ENCODE measurements at places on chromosomes 7 and 10.

- no peak for DNase-seq
Observed at GRCh38 chr10:118148247-118148646, 101.5 kb upstream of the RAB11FIP2 start.

DNA sequence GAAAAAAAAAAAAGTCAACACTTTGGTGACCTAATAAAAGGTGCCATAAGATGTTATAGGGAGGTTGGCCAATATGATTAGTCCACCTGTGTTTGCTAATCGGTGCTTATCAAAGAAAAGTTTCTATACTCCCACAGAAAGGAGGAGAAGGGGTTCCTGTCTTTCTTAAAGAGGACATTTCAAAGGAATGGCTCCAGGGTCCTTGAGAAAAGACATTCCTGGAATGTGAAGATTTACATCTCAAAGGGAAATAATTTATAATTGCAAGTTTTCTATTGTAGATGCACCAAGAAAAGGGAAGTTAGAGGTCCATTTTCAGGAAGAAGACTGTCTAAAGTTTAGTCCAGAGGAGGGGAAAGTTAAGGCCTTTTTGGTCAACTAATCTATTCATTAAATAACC lies 715.3 kb downstream of the NXPH1 start:
- DNase-seq, result no peak

DNA sequence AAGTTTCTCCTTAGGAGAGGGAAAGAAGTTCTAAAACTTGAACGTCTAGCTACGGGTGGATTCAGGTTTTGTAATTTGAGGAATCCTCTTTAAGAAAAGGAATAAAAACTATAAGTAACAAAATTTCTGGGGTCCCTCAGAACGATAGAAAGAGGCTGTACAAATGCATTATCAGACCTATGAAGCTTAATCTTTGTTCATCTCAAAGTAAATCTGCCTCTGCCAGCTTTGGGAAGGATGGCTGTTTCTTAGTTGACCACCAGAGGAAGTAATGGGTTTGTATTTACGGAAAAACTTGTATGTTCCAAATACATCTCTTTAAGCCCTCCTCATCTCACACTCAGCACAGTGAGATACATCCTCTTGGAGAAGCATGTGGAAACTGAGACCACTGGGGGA lies 864 bp downstream of the PSTK start:
- DNase-seq, result no peak

- DNase-seq, result no peak
Observed at GRCh38 chr7:107203607-107204006, 34.8 kb downstream of the HBP1 start.

- DNase-seq, result no peak
Observed at GRCh38 chr7:130899638-130900401, 165.8 kb upstream of the KLF14 start.

DNA sequence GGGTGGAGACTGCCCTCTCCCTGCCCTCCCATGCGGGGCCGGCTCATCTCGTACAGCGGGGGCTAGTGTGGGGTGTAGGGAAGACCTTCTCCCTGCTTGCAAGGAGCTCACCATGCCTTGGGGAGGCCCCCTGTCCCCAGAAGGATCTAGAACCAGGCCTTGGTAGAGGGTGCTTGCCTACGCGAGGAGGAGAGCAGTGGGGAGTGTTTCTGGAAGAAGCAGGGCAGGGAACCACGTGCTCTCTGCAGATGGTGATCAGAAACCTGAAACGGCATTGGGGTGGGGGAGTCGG lies 2.7 kb downstream of the MAFK start:
- DNase-seq, result no peak

GRCh38 chr10:57142925-57143576 lies 782.0 kb upstream of the ZWINT start:
- DNase-seq, result no peak

- DNase-seq, result no peak
Observed at GRCh38 chr10:52759154-52759553, 13.4 kb downstream of the MBL2 start.

DNA sequence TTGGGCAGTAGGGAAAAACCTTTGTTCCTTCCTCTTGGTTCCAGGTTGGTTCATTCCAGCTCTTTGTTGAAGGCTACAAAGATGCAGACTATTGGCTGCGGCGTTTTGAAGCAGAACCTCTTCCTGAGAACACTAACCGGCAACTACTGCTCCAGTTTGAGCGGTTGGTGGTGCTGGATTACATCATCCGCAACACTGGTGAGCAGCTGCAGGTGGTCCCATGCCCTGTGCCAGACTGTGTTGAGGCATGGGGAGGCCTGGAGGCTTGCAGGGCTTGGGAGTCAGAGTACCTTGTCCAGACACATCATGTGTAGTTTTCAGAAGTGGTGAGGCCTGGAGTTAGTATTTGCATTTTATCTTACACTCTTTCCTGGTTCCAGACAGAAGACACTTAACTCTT lies 16.3 kb downstream of the PI4K2A start:
- no peak for DNase-seq

GRCh38 chr10:34644224-34644623 lies 170.9 kb downstream of the PARD3 start:
- DNase-seq, result no peak

- no peak for DNase-seq
Observed at GRCh38 chr10:116913695-116914094, 64.4 kb downstream of the ENO4 start.

- no peak for DNase-seq
Observed at GRCh38 chr10:113683300-113683699, 3.6 kb downstream of the CASP7 start.

DNA sequence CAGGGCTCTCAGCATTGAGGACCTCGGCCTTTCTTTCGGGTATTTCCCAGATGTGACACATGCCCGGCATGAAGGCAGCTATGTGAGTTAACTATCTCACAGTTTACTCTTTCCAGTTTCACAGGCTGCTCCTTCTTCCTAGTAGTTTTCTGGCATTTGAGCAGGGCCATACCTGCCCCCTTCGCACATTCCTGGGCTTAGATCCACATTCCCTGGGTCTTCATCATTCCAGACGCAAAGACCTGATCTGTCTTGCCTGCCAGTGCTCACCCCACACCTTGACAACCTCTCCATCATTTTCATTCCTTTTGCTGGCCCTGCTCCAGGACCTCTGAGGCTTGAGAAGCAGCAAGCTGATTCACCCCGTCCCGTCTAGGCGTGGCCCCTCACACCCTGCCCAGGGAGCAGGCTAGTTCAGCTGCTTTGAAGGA lies 227.5 kb downstream of the WDR11 start:
- DNase-seq, result no peak

- no peak for DNase-seq
Observed at GRCh38 chr10:46232666-46233065, 54.1 kb upstream of the ANTXRL start.

DNA sequence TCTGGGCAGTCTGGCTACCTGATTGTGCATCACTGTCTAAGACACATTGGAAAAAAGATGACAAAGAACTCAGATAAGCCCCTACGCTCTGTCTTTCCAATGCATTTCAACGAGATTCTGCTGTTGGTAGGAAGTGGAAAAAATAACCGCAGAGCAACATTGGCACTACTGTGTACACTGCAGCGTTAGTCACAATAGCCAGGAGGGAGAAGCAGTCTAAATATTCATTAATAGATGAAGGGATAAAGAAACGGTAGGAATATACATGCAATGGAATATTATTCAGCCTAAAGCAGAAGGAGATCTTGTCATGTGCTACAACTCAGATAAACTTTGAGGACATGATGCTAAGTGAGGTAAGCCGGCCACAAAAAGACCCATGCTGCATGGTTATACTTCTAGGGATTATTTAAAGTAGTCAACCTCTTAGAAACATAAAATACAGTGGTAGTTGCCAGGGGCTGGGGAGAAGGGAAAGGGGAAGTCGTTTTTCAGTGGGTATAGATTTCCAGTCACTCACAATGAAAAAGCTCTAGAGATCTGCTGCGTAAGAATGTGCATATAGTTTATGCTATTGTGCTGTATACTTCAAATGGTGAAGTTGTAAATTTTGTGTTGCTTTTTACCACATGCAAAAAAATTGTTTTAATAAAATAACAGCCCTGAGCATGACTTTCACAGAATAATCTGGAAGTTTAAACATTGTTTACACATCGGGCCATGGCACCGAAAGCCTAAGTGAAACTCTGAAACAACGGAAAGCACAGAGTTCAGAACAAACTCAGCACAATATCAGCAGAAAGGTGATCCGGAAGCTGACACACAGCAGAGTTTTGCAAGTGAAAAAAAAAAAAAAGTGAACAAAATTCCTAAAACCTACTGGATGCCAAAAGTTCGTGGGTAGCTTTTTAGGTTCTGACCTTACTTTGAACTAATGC lies 40.1 kb downstream of the ELMO1 start:
- no peak for DNase-seq

- no peak for DNase-seq
Observed at GRCh38 chr10:125025341-125025740, 83.4 kb downstream of the ZRANB1 start.

DNA sequence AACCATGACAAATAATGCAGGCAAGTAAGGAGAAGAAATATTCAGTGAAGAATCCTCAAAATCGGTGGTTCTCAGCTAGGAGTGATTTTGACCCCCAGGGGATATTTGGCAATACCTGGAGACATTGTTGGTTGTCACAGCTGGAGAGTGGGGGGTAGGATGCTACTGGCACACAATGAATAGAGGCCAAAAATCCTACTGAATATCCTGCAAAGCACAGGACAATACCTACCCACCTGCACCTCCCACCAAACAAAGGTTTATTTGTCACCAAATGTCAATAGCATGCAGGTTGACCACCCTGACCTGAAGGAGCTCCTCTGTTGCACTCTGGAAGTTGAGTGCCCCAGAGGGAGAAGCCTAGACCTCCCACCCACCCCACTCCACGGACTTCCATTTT lies 1028.6 kb downstream of the CNTNAP2 start:
- DNase-seq, result no peak

DNA sequence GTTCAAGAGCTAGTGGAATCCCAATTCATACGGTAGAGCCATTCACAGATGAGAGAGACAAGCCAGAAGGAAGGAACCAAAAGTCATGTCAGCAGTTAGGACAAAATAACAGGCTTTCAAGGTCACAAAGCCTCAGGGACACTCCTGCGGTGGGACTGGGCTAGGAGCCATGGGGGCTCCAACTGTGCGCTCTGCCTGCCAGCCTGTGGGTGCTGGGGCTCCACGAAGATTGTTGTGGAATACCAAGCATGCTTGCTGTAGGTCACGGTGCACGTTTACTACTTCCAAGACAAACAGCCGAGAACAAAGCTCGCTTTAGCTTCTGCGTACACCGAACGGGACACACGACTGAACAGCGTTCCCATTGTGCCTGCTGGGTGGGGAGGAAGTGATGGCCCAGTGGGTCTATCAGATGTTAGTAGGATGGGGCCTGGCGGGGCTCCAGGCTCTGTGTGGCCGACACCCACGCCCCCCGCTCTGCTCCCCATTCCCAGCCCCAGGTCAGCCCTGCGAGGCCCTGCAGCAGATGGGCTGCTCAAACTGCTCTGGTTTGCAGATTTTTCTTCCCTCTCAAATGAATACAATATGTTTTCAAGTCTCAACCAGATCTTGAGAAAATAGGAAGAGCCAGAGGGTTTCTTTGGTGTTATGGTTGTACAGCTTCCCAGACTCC lies 158.9 kb downstream of the EGFR start:
- DNase-seq, result no peak

GRCh38 chr7:131039836-131040235 lies 287.8 kb upstream of the MKLN1 start:
- no peak for DNase-seq

DNA sequence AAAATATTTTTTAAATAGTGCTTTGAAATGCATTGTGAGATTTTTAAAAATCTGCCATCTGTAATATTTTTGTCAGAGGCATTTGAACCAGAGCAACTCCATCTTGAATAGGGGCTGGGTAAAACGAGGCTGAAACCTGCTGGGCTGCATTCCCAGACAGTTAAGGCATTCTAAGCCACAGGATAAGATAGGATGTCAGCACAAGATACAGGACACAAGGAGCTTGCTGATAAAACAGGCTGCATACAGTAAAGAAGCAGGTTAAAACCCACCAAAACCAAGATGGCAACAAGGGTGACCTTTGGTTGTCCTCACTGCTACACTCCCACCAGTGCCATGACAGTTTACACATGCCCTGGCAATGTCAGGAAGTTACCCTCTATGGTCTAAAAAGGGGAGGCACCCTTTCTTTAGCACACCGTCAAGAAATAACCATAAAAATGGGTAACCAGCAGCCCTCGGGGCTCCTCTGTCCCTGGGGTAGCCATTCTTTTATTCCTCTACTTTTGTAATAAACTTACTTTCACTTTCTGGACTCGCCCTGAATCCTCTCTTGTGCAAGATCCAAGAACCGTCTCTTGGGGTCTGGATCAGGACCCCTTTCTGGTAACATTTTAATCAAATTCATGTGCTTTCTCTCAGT lies 273.7 kb downstream of the SEMA3D start:
- DNase-seq, result no peak

GRCh38 chr7:50304129-50304910 lies at the start of gene IKZF1:
TSS of gene IKZF1 (plus strand) at chr7:50304716. CDS start at chr7:50319062, 14,346 bp downstream.
- DNase-seq, result no peak

GRCh38 chr10:18438361-18439126 lies 212.8 kb downstream of the NSUN6 start:
- no peak for DNase-seq

GRCh38 chr10:72355214-72355555 lies 466 bp upstream of the DNAJB12 start:
- no peak for DNase-seq

- DNase-seq, result no peak
Observed at GRCh38 chr7:83873459-83873858, 224.5 kb upstream of the SEMA3E start.

DNA sequence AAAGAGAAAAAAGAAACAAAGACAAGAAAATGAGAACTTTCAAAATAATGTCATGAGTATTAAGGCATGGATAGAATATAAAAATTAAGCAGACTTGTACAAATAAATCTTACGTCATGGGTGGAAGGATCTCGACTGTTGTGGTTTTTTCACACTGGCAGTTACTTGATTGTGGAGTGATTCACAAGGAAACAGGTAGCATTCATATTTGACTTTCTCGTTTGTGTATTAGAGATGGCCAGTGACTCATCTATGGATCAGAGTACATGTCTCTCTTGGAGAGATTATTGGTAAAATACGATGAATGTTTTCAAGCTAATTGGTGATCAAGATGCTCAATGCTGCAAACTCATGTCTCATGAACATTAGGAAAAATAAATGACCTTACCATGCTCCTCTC lies 564.3 kb downstream of the GATA3 start:
- no peak for DNase-seq
